ENCODE measurements at places on chromosomes 1 and 21. TPM values are rescaled to one million over a fixed set of nuclear protein-coding genes. Genes with fewer than 3 reads are reported as not detected.
A peak's percentile ranks its signal among the peaks of the same experiment; 100 is the strongest.

- H3K4me1 ChIP-seq, result no peaks in the 10 kb centered on the region
- DNase-seq, result no peak
- H3K27ac ChIP-seq, result no peak overlapping the region
- H3K27me3 ChIP-seq, result no peaks in the 10 kb centered on the region
- no peak overlapping the region for H3K4me3 ChIP-seq
Measured at GRCh38 chr21:14741256-14741655, 195.1 kb upstream of the SAMSN1 start.

- H3K4me3 ChIP-seq, result no peak overlapping the region
- no peak overlapping the region for H3K27ac ChIP-seq
- no peaks in the 10 kb centered on the region for H3K27me3 ChIP-seq
- no peaks in the 10 kb centered on the region for H3K4me1 ChIP-seq
- no peaks in the 10 kb centered on the region for H3K36me3 ChIP-seq
Measured at GRCh38 chr1:111176678-111177077, 23.8 kb downstream of the DENND2D start.

DNA sequence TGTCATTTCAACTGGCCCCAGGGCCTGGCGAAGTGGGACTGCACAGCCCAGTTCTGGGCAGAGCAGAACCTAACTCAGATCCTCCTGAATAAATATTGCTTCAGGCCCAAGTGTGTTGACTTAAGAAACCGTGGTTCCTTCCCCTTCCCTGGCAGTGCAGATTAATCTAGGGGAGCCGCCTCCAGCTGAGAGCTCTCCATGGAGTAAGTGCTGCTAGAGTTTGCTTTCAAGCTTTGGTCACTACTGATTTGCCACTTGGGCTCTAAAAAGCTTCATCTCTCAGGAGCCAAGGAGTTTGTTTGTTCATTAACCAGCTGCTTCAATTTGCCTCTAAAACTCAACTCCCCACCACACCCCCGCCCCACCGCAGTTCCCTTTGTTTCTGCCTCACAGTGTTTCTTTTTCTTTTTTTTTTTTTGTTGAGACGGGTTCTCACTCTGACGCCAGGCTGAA is 112.1 kb downstream of the DTL start:
- no peaks in the 10 kb centered on the region for H3K4me1 ChIP-seq
- H3K4me3 ChIP-seq, result no peak overlapping the region
- no peaks in the 10 kb centered on the region for H3K36me3 ChIP-seq
- H3K27ac ChIP-seq, result no peak overlapping the region

GRCh38 chr1:37629726-37630425 is 4.8 kb downstream of the RSPO1 start:
- H3K36me3 ChIP-seq, result no peaks in the 10 kb centered on the region
- no peaks in the 10 kb centered on the region for H3K27me3 ChIP-seq
- H3K27ac ChIP-seq, result no peak overlapping the region
- peaks cover 16% of the 10 kb centered on the region for H3K4me1 ChIP-seq
- H3K4me3 ChIP-seq, result no peak overlapping the region
- no peak for DNase-seq

DNA sequence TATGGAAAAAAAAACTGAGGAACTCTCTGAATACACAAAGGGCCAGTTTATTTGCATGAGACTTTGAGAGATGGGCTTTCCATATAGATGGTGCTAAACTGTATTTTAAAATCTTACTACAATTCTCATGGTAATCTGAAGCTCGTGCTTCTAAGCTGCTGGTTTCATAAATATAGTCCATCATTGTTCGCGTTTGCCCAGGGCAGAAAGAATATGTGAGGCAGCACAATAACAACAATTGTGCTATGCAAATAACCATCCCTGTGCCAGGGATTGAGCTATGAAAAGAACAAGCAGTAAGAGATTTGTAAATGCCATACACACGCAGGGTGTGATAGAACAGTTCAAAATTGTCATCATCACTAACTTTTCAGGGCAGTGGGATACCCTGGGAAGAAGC is 4.9 kb upstream of the EPS15 start:
- H3K36me3 ChIP-seq, result no peaks in the 10 kb centered on the region
- no peak for DNase-seq
- H3K4me1 ChIP-seq, result no peaks in the 10 kb centered on the region
- H3K27ac ChIP-seq, result peak overlapping the region; percentile 79

- no peak for DNase-seq
- no peaks in the 10 kb centered on the region for H3K27me3 ChIP-seq
- no peaks in the 10 kb centered on the region for H3K4me1 ChIP-seq
- H3K36me3 ChIP-seq, result no peaks in the 10 kb centered on the region
- H3K27ac ChIP-seq, result peak overlapping the region; percentile 52
Measured at GRCh38 chr1:113872219-113872935, 865 bp upstream of the PTPN22 start.

DNA sequence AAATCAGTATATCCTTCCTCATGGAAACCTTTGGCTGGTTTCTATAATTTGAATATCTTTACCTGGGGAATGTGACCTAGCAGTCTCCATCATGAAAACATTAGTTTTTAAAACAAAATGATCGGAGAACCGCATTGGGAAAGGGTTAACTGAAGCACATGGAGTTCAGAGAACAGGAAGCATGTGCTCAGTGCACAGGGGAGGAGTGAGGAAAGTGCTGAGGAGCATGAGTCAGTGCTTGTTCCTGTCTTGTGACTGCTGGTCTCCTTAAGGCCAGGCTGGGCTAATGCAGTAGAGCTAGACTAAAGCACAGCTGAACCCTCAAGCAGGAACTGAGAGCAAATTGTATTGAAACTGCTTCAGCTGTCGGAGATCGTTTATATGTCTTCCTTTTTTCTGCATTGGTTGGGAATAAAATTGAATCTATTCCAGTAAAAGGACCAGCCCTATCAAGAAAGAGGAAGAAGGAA is 5.8 kb downstream of the IFI16 start:
- H3K36me3 ChIP-seq, result peaks cover 3% of the 10 kb centered on the region
- DNase-seq, result no peak
- no peaks in the 10 kb centered on the region for H3K27me3 ChIP-seq
- H3K4me3 ChIP-seq, result no peak overlapping the region

DNA sequence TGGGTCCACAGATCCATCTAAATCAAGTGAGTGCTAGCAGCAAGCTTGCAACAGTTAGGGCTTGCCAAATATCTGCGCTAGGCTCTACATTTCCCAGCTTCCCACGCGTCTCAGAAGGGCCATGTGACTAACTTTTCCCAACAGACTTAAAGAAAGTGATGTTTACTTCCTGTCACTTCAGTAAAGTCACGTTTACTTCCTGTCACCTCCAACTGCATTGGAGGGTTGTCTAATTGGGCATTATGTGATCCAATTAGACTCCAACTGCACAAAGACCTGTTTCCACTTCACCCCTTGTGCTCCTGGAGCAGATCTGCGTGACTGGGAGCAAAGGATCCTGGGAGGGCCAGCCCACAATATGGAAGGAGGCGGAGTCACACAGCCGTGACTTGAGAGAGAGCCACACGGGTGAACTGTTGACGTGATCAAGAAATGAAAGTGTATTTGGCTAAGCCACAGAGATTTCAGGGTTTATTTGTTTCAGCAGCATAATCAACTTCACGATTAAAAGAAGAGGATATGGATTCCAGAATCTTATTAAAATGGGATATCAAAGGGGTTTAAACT is 77.7 kb downstream of the CYYR1 start:
- no peak overlapping the region for H3K27ac ChIP-seq
- no peak overlapping the region for H3K4me3 ChIP-seq
- no peak for DNase-seq
- no peaks in the 10 kb centered on the region for H3K36me3 ChIP-seq
- no peaks in the 10 kb centered on the region for H3K27me3 ChIP-seq
- no peaks in the 10 kb centered on the region for H3K4me1 ChIP-seq

- no peaks in the 10 kb centered on the region for H3K27me3 ChIP-seq
- no peak overlapping the region for H3K27ac ChIP-seq
- no peak overlapping the region for H3K4me3 ChIP-seq
- DNase-seq, result no peak
- H3K4me1 ChIP-seq, result no peaks in the 10 kb centered on the region
Measured at GRCh38 chr1:94434365-94435045, 16.3 kb downstream of the ABCD3 start.

GRCh38 chr1:59128239-59128736 is 168.6 kb upstream of the FGGY start:
- H3K27me3 ChIP-seq, result no peaks in the 10 kb centered on the region
- H3K4me1 ChIP-seq, result no peaks in the 10 kb centered on the region
- no peak overlapping the region for H3K27ac ChIP-seq

- H3K4me3 ChIP-seq, result peak overlapping the region; percentile 40
- peak overlapping the region; percentile 32 for H3K27ac ChIP-seq
- H3K4me1 ChIP-seq, result peaks cover 29% of the 10 kb centered on the region
- DNase-seq, result no peak
- H3K36me3 ChIP-seq, result no peaks in the 10 kb centered on the region
- no peaks in the 10 kb centered on the region for H3K27me3 ChIP-seq
Measured at GRCh38 chr1:101238031-101238628, 1.3 kb downstream of the S1PR1 start.

DNA sequence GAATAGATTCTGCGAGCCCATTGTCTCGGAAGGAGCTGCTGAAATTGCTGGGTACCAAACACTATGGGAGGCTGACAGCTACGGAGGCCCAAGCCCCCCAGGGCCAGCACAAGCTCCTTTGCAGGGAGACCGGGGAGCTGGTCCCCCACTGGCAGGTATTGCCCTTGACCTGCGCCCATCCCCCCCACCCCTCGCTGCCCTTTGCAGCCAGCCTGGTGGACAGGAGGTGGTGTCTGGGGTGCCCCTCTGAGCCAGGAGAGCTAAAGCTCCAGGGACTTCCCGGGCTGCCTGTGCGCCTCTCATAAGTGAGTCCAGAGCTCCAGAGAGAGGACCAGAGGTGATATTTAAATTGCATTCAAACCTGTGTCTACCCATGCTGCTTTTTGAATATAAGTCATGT is 5.4 kb downstream of the SERTAD4 start:
- no peaks in the 10 kb centered on the region for H3K36me3 ChIP-seq
- peak overlapping the region; percentile 77 for H3K27ac ChIP-seq
- no peak for DNase-seq
- H3K4me3 ChIP-seq, result no peak overlapping the region

- no peak overlapping the region for H3K27ac ChIP-seq
- peaks cover 11% of the 10 kb centered on the region for H3K4me1 ChIP-seq
- no peak overlapping the region for H3K4me3 ChIP-seq
- no peaks in the 10 kb centered on the region for H3K27me3 ChIP-seq
Measured at GRCh38 chr1:181075766-181076350, 12.6 kb upstream of the IER5 start.

DNA sequence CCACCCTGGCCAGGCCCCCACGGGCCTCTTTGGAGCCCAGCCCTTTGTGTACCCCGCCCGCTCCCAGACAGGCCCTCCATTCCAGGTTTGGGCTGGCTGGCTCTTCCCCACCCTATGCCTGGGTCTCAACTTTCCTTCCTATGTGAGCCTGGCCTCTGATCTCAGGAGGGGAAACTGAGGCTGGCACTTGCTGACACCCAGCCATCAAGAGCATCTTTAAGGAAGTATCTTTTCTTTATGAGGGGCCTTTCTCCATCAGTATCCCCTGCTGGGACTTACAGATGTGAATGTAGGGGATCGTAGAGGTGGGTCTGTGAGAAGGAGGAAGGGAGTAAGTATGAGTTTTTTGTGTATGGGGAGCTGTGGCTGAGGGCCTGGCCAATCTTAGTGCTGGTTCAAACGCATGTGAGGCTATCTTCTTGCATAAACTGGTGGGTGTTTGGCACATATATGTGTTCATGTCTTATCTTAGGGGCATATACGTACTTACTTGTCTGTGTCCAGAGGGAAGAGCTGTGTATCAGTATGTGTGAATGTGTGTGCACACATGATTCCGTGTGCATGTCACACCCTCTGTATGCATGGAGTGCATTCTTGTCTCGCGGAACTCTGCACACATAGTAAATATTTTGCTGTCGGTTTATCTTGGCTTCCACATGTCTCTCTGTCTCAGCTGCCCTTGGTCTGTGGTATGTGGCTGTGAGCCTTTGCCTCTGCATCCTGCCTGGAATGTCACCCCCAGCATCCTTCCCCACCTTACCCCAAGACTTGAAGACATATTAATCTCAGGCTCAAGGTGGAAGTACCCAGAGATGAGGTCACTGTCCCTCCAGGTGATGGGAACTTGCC is 5.4 kb downstream of the NECTIN4 start:
- no peak for DNase-seq
- no peaks in the 10 kb centered on the region for H3K36me3 ChIP-seq
- no peaks in the 10 kb centered on the region for H3K4me1 ChIP-seq
- H3K27ac ChIP-seq, result no peak overlapping the region
- no peaks in the 10 kb centered on the region for H3K27me3 ChIP-seq

GRCh38 chr1:17167041-17167785 is 37.7 kb upstream of the PADI1 start:
- no peak overlapping the region for H3K4me3 ChIP-seq
- no peaks in the 10 kb centered on the region for H3K4me1 ChIP-seq
- H3K27me3 ChIP-seq, result no peaks in the 10 kb centered on the region
- DNase-seq, result no peak
- H3K36me3 ChIP-seq, result no peaks in the 10 kb centered on the region
- H3K27ac ChIP-seq, result no peak overlapping the region

DNA sequence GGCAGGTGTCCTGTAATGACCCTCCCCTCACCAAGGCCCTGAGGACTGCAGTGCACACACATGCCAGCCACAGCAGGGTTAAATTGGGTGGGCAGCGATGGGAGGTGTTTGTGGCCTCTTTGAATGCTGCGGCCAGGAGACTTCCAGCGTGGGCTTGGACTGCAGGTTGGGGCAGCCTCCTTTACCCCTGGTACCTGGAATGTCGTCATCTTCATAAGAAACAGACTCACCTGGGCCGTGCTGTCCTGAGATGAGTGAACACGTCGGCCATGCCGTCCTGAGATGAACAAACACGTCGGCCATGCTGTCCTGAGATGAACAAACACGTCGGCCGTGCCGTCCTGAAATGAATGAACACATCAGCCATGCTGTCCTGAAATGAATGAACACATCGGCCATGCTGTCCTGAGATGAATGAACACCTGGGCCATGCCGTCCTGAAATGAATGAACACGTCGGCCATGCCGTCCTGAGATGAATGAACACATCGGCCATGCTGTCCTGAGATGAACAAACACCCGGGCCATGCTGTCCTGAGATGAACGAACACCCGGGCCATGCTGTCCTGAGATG is 50.1 kb upstream of the COL6A1 start:
- no peaks in the 10 kb centered on the region for H3K36me3 ChIP-seq
- no peaks in the 10 kb centered on the region for H3K27me3 ChIP-seq
- DNase-seq, result no peak
- no peak overlapping the region for H3K27ac ChIP-seq

DNA sequence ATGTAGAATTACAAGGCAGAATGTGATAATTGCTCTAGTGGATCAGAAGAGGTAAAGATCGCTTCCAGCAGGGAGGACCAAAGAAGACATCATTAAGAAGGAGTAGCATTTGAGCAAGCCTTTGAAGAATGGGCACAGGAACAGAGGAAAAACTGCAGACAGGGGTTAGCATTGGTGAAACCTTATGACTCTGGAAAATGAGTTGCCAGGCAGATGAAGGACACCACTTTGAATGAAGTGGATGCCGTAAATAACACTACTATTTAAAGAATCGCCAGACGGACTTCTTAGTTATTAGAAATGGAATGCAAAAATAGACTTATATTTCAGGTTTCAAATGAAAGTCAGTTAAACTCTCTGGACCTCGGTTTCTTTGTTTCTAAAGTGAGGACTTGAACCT is 727.7 kb downstream of the USP25 start:
- H3K27me3 ChIP-seq, result no peaks in the 10 kb centered on the region
- no peak overlapping the region for H3K27ac ChIP-seq
- no peaks in the 10 kb centered on the region for H3K4me1 ChIP-seq
- DNase-seq, result no peak
- H3K36me3 ChIP-seq, result no peaks in the 10 kb centered on the region

The TAS1R1 gene
- not detected for total RNA-seq

The RIPPLY3 gene
- total RNA-seq, result not detected

The ISG20L2 gene
- 20.1 TPM for total RNA-seq

The S100A7A gene
- total RNA-seq, result not detected

The OLFM3 gene
- total RNA-seq, result not detected

The TMCO2 gene
- not detected for total RNA-seq
